HCEC 1CT (cell line): ENCODE measurements at places on chromosomes 7 and 10.

- no peak for DNase-seq
These were observed 148.5 kb downstream of the WDR37 start for GRCh38 chr10:1204434-1205326.

- no peak for DNase-seq
These were observed 78.6 kb downstream of the THSD7A start for GRCh38 chr7:11753433-11753832.

DNA sequence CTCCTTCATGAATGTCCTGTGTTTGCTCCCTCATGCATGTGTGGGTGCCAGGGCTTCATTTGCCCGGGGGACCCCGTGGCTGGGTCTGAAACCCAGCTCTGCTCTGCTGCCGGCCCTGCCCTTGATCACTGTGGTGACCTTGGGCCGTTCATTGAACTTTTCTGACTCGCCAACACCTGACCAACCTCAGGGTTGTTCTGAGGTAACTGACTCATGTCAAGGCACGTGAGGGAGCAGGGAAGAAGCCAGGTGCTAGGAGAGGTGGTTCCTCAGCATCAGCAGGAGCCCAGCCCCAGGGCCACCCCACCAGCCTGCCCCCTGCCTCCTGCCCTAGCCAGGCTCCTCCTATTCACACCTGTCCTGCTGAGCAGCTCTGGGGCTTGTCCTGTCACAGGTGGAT lies 47.9 kb downstream of the TBATA start:
- no peak for DNase-seq

DNA sequence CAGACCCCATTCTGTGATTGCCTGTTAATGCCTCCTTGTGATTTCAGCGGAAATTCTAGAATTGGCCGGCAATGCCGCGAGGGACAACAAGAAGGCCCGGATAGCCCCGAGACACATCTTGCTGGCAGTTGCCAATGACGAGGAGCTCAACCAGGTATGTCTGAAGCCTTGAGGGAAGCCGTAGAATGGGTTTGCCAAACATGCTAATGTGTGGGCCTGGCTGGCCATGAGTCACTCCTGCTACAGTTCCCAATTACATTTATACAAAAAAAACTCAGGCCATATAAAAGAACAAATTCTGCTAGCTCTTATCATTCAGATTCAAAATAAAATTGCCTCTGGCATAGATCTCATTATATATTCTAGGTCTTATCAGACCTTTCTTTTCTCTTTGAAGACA lies 37.4 kb downstream of the MACROH2A2 start:
- no peak for DNase-seq

DNA sequence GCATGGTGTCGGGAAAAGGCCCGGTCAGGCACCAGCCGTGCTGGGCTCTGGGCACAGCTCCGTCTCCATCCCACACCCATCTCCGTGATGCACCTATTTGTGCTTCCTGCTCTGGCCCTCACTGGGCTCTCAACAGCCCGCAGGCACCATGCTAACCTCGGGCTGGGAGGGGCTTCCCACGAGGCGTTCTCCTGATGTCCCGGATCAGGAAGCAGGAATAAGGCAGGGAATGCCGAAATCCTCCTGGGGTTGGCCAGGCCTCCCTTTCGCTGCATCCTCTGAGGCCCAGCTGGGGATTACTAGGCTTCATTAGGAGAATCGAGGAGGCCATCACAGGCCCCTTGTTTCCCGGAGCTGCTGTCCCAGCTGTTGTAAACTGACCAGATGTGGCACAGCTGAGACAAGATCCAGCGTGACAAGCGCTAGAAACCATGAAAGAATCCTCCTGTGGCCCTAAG lies 72.0 kb downstream of the FAM53B start:
- DNase-seq: no peak

DNA sequence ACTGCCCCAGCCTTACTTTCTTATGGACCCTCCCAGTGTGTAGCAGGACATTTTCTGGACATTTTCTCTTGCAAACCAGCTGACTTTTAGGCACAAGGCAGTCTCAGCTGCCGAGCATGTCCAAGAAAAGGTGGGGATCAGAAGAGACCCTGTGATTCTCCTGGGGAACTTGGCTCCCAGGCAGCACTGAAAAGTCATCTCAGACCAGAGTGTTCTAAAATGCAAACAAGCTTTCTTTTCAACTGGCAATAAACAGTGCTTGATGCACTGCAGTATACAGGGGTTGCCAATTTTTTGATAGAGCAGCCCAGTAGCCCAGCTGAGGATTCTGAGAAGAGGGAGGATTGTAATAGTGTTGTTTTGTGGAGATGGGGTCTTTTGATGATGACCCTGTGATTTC lies 168.0 kb upstream of the PHYHIPL start:
- no peak for DNase-seq

DNA sequence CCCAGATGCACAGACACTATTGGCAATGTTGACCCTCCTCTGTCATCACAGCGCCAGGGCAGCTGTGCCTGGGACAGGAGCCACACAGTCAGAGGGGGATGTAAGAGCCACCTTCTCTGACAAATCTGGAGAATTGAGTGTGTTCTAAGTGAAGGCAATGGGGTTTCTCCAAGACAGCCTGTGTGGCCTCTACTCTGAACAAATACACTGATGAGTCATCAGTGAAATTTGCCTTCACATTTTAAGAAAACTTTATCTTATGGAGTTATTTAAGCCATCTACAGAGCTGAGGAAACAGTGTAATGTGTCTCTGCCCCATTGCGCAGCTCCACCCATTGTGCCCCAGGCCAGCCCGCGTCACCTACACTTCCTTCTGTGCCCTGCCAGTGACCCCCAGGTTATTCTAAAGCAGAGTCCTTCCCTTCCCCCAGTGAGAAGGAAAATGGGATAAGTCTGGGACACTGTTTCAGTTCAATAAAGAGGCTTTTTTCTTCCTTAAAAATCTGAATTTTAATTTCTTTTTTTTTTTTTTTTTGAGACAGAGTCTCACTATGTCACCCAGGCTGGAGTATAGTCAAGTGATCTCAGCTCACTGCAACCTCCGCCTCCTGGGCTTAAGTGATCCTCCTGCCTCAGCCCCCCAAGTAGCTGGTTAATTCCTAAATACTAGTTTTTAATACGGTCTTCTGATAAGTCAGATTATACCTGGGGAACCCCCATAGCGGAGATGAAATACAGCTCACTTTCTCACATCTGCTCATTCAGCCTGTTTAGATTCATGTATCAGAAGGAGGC lies 21.8 kb downstream of the AKR1E2 start:
- peak; percentile 65 for DNase-seq

- DNase-seq: peak; percentile 66
These were observed 189.9 kb downstream of the ZEB1 start for GRCh38 chr10:31508882-31509281.

GRCh38 chr7:79064187-79064823 lies 389.2 kb downstream of the MAGI2 start:
- no peak for DNase-seq

DNA sequence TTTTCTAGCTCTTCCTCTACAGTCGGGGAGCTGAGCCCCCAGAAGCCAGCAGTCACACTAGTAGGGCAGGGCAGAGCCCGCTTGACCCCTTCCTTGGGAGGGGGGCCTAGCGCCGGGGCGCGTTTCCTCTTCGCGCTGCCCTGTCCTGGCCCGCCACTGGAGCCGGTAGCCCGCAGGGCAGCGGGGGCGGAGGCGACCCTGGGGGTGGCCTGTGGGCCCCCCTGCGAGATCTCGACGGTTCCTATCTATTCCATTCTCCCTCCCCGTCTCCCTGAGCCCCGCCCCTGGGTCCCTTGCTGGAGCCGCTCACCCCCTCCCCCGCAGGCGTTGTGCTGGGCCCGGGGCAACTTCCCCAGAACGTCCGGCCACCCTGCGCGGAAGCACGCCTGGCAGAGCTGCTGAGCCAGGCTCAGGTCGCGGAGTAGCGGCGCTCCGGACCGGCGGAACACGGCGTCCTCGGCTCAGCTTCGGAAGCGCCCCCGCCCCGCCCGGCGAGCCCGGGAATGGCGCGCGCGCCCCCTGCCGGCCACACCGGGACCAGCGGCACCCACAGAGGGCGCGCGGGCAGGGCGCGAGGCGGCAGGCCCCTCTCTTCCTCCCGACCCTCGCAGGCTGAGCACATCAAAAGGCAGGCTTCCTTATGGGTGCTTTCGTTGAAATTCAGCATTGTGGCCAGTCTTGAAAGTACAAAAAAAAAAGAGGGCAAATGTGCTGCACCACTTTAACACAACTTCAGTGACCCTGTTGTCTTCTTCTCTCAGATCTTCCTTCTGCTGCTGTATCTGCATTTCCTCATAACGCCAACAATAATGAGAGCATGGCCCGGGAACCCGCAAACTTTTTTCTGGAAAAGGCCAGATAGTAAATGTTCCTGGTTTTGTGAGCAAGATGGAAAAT lies 327.6 kb downstream of the TNS3 start:
- peak; percentile 61 for DNase-seq

GRCh38 chr7:93145354-93145753 lies 2.8 kb downstream of the SAMD9L start:
- no peak for DNase-seq

GRCh38 chr10:104293011-104293410 lies 24.0 kb downstream of the GSTO2 start:
- DNase-seq: peak; percentile 76

- DNase-seq: no peak
These were observed 1.0 kb upstream of the NPFFR1 start for GRCh38 chr10:70284542-70285475.

- DNase-seq: no peak
These were observed 1.5 kb upstream of the AUTS2 start for GRCh38 chr7:69596723-69597277.

DNA sequence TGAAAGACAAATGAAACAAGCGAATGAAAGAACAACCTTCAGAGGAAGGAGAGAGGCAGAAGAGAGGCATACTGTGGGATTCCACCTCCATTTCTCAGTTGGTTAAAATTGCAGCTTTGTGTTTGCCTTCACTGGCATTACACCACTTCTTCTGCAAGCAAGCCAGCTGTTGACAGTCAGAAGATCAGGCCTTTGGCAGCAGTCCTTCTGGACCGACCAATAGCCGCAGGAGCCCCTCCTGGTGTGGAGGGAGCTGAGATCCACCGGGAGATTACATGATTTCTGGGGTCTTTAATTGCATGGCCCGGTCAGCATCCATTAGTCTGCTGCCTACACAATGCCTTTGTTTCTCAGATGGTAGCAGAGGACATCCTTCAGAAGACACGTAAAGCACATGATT lies 206.7 kb downstream of the ADAM12 start:
- no peak for DNase-seq

- DNase-seq: no peak
These were observed 10.3 kb upstream of the IFIT1B start for GRCh38 chr10:89367529-89367928.

GRCh38 chr10:43407148-43407575 lies 1.8 kb downstream of the HNRNPF start:
- peak; percentile 43 for DNase-seq
